ENCODE measurements at places on chromosomes 5 and 9.
A peak's percentile ranks its signal among the peaks of the same experiment; 100 is the strongest.

DNA sequence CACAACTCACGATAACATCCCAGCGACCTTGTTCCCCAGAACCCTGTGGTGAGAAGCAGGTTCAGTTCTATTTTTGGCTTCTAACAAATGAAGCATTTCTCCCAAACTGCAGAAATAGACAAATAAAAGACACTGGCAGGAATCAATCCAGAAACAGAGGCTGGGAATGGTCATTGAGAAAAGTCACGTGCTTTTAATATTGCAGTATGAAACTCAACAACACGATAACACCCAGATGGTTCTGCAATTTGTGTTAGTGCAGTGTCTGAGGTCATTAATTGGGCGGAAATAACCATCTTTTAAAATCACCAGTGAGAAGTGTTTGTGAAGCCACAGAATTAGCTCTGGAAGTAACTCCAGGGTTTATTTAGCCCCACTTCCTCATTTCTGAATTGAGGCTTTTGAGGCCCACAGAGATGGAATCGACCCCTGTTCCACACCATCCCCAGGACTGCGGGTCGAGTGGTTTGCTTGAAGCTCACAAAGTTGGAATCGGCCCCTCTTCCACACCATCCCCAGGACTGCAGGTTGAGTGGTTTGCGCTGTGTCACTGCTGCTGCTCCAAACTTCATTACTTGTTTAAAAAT lies 164.7 kb upstream of the IRX4 start:
- no peak for DNase-seq

DNA sequence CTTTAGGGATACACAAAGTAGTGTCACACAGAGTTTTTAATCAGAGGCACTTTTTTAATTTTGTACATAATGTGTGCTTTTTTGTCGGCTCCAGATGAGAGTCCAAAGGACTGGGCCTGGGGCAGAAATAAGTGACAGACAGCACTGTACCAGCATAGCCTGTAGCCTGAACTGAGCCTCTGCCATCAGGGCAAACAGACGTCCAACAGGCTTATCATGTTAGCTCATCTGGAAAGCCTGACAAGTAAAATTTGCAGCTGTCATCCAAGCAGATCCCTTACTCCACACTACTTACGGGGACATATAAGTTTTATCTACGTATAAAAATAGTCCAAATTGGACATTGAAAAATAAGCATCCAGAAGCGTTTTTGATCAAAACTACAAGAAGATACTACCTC lies 233.1 kb upstream of the GAS1 start:
- DNase-seq, result no peak

DNA sequence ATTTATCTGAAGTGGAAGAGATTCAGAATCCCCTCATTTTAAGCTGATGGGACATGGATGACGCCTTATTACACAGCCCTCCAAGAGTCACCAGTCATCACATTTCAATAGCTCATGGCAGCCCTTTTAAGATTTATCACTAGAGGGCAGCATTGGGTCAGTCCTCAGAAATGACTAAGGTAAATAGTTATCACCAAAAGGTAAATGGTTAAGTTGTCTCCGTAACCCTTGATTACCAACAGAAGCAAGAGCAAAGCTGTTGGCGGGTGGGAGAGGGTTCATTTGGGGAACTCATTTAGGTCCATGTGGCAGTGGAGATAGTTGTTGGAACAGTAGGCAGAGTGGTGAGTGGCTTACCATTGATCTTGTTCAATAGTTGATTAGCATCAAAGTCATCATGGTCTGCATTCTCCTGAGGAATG lies 12.0 kb upstream of the C9 start:
- peak; percentile 73 for DNase-seq

- DNase-seq, result no peak
These were observed 132.3 kb downstream of the ADAMTSL1 start for GRCh38 chr9:18606281-18606680.

GRCh38 chr5:81265101-81265500 lies 32.0 kb downstream of the CKMT2 start:
- no peak for DNase-seq

- DNase-seq, result no peak
These were observed 114.6 kb upstream of the SAP30L start for GRCh38 chr5:154331232-154331631.

DNA sequence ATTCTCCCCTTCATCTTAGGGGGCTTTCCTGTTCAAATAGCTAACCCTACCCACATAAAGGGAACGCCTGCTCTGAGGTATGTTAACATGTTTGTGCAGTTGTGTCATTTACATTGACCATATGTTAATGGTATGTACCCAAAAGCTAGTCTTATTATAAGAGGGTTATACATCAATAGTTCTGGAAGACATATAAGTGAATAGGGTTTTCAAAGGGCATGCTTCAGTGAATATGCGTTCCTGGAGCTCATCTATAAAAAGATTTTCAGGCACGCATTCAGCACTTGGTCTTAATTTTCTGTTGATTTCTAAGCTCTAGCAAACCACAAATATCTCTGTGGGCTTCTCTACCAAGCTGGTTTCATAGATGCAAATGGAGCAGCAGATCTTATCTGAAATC lies 766.1 kb downstream of the IRX1 start:
- no peak for DNase-seq

DNA sequence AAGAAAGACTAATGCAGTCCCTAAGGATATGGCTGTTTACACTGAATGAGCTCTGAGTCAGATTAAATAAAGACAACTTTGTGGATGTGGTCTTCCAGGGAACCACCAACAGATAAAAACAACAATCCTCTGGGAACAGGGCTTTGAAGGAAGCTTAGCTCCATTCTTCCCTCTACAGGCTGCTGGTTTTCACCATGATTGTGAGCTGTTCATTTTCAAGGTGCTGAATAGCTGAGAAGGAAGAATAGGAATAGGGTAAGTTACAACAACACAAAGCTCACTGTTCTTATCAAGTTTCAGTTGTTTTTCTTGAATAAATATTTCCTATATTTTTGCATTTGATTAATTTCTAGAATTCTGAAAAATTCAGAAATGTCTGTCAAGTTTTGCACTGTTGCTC lies 25.9 kb upstream of the PTAR1 start:
- DNase-seq, result no peak

DNA sequence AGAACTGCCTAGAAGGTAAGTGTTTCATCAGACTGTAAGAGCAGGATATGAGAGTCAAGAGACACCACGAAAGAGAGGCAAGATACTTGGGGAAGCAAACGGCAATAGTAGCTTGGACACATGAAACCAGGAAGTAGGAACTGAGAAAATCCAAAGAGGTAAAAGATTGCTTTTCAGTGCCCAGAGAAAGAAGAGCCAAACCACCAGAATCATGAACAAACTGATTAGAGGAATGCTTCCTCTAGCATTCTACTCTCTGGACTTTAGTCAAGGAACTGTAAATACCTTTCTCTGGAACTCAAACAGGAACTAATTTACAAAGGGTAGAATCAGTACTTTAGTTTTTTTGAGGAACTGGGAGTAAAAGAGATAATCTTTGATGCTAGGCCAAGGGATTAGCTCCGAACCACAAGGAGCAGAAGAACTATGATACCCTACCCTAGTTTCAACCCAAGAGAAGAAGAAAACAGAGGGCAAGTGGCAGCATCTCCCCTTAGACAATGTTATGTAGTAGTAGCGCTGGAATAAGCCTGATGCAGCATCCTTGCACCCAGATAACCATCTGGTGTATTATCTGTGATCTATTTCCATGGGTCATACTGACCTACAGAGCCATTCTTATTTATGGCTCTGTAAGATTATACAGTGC lies 41.3 kb downstream of the EFCAB9 start:
- DNase-seq, result no peak

DNA sequence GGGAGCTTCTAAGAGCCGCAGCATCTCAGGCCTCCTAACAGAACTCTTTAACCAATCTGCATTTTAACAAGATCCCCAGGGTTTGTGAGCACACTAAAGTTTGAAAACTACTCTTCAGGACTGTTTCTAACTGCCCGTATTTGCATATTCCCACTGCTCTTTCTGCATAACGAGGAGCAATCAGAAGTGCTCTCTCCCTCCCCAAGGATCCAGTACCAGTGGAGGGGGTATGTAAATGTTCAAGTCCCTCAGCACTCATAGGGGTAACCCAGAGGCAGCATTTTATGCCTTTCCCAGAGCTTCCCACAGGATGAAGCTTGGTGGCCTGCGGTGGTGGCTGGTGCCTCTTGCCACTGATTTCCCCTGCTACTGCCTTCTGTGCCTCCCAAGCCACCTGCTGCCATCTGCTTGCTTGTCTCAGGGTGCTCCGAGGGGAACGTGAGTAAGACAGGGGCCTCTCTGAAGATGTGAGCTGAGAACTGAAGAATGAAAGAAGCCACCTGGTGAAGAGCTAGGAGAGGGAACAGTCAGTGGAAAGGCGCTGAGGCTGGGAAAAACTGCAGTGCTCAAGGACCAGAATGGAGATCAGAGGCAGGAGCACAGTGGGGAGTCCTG lies 30.0 kb upstream of the PPP1R2B start:
- DNase-seq, result no peak

GRCh38 chr9:21589344-21590056 lies 107.4 kb upstream of the IFNE start:
- DNase-seq, result no peak

DNA sequence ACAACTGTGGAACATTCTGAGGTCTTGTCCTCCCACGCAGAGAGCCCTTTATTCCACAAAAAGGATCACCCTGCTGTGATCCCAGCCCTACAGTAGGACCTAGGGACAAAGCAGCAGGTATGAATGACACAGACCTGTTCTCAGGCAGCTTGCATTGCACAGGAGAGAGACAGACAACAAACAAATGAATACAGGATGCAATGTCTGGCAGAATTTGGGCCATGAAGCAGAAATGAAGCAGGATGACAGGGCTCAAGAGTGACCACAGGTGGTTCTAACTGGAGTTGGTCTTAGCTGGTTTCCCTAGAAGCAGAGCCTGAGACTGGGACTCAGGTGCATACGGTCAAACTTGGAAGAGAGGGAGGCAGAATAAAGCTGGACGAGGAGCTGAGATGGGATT lies 388.8 kb downstream of the CDK5RAP2 start:
- DNase-seq, result no peak

- no peak for DNase-seq
These were observed 1.4 kb upstream of the SPTAN1 start for GRCh38 chr9:128550770-128551656.

GRCh38 chr9:98091735-98092612 lies 27.0 kb downstream of the TRIM14 start:
- DNase-seq, result no peak

DNA sequence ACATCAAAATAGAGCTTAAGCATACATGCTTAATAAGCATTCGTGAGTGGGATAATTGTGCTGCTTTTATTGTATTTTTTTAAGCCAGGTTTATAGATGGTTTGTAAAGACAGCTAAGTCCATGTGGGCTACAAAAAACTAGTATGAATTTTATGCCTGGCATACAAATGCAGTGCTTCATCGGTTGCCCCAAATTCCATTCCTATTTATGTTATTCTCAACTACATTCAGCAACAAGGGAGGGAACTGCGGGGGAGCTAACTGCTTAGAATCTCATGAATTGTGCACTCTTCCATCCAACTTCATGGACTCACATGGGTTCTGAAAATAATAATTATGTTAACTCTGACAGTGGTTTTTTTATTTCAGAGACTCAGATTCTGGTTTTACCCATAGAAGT lies 199.2 kb downstream of the FAM170A start:
- DNase-seq, result no peak

- no peak for DNase-seq
These were observed 29.2 kb downstream of the IZUMO3 start for GRCh38 chr9:24516463-24516862.

DNA sequence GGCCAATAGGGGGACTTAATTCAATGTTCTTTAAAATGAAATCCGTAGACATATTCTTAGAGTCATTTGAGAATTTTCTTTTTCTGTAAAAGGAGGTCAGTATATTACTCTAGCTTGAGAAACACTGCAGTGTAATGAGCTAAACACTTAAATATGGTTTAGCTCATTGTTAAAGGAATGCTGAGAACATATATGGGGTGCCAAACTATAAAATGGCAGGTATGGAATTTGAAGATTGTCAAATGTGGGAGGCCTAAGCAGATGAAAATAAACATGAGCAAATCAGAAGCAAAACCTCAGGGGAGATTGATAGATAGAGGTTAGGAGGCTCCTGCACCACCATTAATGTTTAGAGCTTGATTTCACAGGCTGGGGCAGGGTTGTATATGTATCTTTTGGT lies 57.9 kb downstream of the STX17 start:
- no peak for DNase-seq

All from SW 1271 (cell line).